ENCODE measurements at places on chromosomes 4 and X.

- no peak for DNase-seq
Observed at GRCh38 chr4:174646326-174646725, 124.0 kb upstream of the HPGD start.

- no peak for DNase-seq
Observed at GRCh38 chr4:1414831-1415680, 8.8 kb upstream of the NKX1-1 start.

DNA sequence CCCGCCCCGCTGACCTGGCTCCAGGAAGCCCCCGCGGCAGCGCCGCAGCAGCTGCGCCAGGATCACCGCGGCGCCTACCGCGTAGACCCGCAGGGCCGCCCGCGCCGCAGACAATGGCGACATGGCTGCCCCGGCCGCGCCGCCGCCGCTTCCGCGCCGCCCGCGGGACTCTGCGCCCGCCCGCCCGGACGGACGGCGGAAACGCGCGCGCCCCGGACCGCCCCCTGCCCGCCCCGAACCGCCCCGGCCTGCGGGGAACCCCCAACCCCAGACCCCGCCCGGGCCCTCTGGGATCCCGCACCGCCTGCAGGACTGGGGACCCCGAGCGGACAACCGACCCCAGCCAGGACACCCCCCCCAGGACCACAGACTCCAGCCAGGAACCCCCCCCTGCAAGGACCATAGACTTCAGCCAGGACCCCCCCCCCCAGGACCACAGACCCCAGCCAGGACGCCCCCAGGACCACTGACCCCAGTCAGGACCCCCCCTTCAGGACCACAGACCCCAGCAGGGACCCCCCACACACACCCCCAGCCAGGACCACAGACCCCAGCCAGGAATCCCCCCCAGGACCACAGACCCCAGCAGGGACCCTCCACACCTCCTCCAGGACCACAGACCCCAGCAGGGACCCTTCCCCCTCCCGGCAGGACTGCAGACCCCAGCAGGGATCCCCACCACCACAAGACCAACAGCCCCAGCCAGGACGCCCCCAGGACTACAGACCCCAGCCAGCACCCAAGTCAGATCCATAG, at the start of the genes DHRSX and ZBED1:
Gene DHRSX (minus strand): TSS at position 174 of the 756 bp plus-strand sequence. CDS start 51 bp downstream, at position 123.
Gene ZBED1 (minus strand): TSS at position 174 of the 756 bp plus-strand sequence. CDS start 10,257 bp downstream, outside the sequence.
- DNase-seq, result no peak

DNA sequence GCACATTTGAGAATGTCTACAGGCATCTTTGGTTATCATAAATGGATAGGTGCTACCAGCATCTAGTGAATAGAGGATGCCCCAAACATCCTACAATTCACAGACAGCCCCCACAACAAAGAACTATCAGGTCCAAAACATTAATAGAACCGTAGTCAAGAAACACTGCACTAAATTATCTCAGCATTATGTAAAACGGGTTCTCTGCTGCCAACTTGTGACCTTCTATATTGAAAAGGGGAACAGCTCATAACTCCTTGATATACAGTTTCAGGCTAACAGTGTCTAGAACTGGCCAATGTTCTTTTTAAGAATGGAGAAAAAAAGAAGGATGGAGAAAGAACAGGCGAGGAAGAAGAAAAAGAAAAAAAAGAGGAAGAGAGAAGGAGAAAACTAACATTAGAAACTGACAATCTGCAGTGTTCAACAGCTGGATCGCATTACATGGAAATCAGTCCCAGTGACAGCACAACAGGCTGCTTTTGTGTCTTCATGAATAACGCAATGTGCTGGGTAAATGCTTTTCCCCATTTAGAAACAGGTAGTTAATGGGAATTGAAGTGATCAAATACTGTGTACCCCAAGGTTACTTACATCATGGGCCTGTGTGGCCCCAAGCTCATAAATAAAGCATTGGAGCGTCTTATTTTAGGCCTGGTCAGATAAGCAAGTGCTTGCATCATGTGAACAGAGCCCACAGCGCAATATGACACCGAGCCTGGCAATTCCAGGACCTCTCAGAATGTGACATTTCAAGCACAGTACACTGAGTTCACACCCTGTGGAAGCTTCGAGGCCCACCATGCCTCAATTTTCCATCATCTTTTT, 339.5 kb downstream of the DHX15 start:
- no peak for DNase-seq

DNA sequence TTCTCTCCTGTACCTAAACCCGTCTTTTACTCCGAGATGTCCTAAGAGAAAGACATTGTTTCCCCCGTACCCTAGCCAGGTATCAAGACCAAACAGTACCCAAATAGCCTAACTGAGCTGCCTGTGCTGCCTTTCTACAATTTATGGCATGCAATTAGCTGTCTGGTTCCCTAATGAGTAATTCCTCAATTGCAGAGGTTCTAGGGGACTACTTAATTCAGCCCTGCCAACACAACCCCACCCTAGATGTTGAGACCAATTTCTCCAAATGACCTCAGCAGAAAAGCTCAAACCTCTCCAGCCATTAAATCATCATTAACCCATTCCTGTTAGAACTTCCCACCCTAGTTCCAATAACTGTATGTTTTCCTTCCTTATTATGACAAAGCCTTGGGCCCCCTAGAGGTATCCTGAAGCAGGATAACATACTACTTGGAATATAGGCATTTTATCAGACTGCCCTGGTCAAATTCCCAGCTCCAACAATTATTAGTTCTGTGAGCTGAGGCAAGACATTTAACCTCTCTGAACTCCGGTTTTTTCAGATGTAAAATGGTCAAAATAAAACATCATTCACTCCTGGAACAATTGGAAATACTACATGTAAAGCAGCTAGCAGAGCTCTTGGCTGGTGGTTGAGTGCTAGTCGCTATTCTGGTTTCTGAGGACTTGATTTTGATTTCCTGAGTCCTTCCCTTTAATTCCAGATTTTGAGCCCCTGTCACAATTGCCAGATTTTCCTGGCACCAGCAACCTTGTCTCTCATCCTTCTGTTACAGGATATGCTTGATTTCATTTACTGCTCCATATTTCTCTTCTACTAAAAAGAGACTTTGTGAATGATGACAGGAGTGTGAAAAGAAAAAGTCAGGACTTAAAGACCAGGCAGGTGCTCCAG, 244.6 kb upstream of the TENM3 start:
- DNase-seq, result no peak

- DNase-seq, result no peak
Observed at GRCh38 chr4:139889264-139889663, 223.6 kb downstream of the MGST2 start.

Data from vagina (tissue), 2 donors.